Caki2 (cell line): ENCODE measurements at places on chromosomes 7 and 10. TPM values are rescaled to one million over a fixed set of nuclear protein-coding genes. Genes with fewer than 3 reads are reported as not detected.

The IL15RA gene
- total RNA-seq, result 20.9 and 49.6 TPM in 2 replicates

The AKR1C3 gene
- 3,253 and 3,825 TPM in 2 replicates for total RNA-seq

The TDRD1 gene
- not detected in 2 replicates for total RNA-seq

The WNT8B gene
- not detected in 2 replicates for total RNA-seq

The IQUB gene
- total RNA-seq, result 0.10 TPM in 1 of 2 replicates, not detected in the other

The GRM3 gene
- not detected in 2 replicates for total RNA-seq

DNA sequence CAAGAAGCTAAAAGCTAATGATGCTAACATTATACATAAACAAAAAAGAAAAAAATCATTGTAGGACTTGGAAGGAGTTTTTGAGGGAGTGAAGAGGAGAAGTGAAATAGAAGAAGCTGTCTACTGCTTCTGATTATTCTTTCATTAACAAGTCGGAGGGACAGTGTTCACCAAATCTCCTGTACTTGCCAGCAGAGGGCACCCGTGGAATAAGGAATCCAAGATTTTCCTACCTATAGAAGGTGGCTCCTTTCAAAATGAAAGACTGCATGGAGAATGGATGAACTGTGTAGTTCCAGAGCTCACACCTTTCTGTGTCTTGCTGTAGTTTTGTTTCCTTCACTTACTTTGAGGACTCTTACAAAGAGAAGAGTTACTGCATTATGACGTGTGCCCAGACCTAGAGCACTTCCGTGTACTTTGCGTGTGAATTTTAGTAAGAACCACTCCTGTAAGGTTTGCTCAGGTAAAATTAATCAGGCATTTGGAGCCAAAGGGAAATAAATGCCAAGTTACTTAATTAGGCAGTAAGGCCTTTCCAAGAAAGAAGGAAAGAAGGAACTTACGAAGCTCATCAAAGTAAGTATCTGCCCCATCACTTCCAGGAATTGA lies 145.1 kb downstream of the SEMA3D start:
- peak; percentile 54 for DNase-seq

DNA sequence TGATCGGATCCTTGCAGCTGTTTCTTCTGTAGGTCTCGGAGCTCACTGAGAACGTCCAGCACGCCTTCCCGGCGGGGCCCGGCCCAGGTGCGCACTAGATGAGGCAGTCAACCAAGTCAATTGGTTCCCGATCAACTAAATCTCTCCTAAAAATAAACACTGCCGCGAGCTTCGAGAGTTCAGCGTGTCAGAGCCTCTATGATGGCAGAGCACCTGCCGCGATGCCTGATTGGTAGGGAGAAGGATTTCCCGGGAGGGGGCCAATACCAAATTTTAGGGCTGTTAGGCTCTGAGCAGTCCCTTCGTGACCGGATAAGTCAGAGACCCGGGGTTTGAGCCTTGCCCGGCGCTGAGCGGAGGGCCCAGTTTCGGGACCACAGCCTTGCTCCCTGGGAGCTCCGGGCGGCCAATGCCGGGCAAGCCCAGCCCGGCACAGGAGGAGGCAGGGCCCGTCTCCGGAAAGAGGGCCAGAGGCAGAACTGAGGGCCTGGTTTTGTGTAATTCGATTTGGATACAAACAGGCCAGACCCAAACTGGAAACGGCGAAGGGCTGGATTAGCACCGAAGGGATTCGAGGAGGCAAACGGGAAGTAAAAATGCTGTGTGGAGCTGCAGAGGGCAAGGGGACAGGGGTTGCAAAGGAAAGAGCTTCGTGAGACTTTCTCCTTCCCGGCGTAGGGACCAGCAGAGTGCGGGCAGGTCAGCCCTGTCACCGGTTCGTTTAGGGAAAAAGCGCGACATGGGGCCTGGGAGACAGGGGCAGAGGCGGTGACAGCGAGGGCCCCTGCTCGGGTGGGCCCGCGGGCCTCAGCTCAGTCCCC lies 569 bp downstream of the SLC26A5 start:
- no peak for DNase-seq

- no peak for DNase-seq
Measured at GRCh38 chr7:30625283-30625682, 30.6 kb downstream of the GARS1 start.

- no peak for DNase-seq
Measured at GRCh38 chr10:45550903-45551786, 121.4 kb downstream of the ZFAND4 start.

DNA sequence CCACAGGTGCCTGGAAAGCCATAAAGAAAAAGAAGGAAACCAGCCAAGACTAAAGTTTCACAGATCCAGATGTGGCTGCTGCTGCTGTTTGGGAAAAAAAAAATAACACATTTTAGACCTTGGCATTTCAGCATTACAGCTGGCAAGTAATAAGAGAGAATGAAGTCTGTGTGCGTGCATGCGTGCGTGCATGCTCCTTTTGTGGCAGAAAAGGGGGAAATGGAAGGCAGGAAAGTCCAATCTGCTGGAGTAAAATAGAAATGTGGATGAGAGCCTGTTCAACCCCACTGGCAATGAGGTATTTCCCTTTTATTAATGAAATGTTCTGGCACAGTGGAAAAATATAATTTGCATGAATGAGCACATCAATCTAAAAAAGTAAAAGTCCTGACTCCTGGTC lies 137.0 kb upstream of the SEMA3A start:
- peak; percentile 23 for DNase-seq

DNA sequence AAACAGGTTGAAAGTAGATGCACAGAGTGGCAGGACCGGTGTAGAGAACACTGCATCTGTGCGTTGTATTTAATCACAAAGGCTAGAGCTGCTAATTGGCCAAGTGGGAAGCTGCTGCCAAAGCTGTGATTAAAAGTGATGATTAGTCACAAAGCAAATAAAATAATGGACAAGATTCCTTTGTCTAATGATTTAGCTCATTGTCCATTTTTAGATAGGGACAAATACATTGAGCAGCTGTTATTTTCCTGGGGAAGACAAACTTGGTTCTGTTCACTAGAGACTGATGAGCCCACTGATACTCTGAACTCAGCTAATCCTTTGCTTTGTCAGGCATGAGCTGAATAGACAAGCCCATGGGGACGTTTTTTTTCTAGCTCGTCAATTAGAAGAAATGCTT lies 19.7 kb downstream of the UBE3C start:
- DNase-seq, result no peak

DNA sequence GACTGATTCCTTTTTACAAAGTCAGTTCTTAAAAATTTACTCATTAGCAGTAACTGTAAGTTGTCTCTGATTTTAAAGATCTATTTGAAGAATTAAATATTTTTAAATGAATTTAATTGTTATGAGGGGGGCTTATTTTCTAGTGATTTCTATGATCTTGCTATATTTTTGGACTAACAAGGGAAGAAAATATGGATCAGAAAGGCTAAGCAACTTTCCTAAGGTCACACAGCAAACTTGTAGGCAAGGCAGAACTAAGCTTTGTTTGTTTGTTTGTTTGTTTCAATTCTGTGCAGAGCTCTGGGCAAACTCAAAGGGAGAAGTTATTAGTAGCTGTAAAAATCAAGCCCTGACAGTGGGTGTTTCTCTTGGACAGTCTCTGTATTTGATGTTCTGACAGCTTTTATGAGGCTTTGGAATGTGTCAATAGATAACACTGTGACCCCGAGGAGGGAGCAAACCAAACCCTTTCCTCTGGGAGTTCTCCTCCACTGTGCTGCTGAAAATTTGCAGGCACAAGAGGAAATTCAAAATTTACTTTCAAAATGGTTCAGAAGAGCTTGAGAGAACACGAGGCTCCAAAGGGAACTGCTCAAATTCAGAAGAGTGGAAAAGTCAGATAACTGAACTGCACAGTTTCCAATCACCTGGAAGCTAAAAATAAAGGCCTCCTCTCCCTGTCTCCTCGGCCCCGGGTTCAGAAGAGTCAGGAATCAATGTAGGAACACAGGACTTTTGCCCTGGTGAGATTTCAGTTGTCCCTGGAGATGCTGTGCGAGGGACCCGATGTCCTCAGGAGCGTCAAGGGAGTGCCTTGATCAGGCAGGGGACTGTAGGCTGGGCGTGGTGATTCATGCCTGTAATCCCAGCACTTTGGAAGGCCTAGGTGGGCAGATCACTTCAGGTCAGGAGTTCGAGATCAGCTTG lies 325.7 kb downstream of the GATA3 start:
- no peak for DNase-seq

GRCh38 chr7:47707583-47707982 lies 125.7 kb upstream of the TNS3 start:
- DNase-seq, result no peak

- no peak for DNase-seq
Measured at GRCh38 chr10:79379512-79380124, 32.3 kb downstream of the PPIF start.

GRCh38 chr10:102677331-102678067 lies 33.2 kb downstream of the TRIM8 start:
- no peak for DNase-seq

- DNase-seq, result no peak
Measured at GRCh38 chr10:88526501-88527105, 56.5 kb downstream of the RNLS start.

GRCh38 chr7:138235207-138235606 lies 158.9 kb downstream of the AKR1D1 start:
- DNase-seq, result no peak

- peak; percentile 33 for DNase-seq
Measured at GRCh38 chr7:135659159-135659846, 3.0 kb upstream of the STMP1 start.

- no peak for DNase-seq
Measured at GRCh38 chr10:127872011-127872761, 20.6 kb downstream of the CLRN3 start.

- no peak for DNase-seq
Measured at GRCh38 chr7:94510582-94511496, 1.2 kb downstream of the CASD1 start.

DNA sequence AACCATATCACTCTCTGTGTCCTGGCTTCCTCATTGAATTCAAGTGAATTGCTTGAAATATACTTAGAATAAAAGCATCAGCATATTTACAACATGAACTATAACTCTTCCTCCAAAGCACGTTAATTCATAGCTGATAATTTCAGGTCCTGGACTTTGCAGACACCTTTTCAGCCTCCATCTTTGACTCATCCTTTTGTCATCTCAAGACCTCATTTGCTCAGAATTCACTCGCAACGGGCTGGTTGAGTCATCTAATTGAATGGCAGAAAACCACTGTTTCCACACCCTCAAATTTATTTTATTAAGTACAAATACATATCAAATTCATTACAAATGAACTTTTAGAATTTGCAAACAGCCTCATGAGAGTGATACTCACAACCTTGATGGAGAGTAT lies 545.7 kb downstream of the GATA3 start:
- DNase-seq, result no peak

DNA sequence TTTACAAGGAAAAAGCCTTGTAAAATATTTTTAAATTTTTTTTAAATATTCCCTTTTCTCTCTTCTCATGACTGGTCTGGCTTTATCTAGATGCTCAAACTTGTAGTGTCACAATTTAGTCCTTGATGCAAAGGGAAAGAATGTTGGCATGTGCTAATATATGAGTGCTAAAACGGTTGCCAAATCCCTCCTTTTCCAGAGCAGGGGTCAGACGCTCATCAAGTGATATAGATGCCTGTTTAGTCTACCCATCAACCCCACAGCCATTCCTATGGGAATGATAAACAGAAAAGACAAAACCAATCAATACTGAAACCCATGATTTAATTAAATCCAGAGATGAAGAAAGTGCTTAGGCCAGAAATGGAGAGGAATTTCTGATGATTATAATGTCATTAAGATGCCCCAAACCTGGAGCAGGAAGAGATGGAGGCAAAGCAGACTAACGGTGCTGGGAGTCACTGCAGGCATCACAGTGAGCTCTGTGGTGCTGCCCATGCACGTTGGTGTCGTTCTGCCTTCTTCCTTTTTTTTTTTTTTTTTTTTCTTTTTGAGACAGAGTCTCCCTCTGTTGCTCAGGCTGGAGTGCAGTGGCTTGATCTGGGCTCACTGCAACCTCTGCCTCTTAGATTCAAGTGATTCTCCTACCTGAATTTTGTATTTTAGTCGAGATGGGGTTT lies 210.1 kb upstream of the STK17A start:
- DNase-seq, result no peak

DNA sequence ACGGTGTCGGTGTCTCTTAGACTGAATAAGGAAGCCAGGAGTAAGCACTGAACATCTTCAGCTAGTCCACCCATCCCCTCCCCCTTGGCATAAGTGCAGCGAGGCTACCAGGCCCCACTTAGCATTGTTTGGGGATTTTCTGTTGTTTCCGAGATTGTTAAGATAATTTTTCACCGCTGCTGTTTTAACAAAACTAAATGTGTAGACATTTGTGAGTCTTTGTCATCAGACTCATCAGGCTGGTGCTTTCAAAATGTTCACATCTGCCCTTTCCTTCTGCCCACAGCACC lies 21.0 kb upstream of the GOT1 start:
- DNase-seq, result no peak

GRCh38 chr7:114662002-114662677 lies 247.5 kb downstream of the FOXP2 start:
- DNase-seq, result no peak

- DNase-seq, result no peak
Measured at GRCh38 chr7:92835851-92836488, 403 bp downstream of the CDK6 start.

DNA sequence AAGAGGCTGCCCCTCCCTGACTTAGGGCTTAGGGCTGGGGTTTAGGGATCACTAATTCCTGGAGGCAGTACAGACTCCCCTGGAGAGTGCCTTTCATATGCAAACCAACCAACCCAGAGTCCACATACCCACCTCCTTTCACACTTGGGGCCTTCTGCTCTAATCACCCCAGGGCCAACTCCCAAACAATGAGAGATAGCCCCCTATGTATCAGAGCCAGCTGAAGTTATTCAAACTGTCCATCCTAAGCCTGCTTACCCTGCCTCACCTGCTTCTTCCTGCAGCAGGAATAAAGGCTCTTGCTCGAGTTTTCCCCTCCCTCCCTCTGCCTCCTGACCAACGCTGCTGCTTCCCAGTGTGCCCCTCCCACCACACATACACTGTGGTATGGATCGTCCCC lies 51.8 kb upstream of the SLC35G1 start:
- DNase-seq, result no peak

DNA sequence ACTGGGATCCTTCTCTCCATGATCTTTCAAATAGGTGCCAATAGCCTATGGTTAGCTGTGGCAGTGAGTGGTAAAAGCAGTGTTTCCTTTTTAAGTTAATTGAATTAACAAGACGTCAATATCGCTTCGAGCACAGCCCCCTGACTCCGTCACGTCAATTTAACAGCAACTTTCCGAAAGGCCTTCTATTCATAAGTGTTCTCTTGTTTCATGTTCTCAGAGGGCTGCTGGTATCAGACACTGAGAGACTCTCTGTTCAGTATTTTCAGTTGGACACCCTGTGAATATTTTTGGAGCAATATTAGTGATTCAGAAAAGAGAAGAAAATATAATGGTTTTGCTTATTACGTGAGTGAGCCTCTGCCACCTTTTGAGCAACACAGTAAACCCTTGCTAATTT lies 174.2 kb upstream of the INSYN2A start:
- no peak for DNase-seq
